ENCODE measurements at places on chromosomes 5 and 9.

GRCh38 chr9:17906841-17907778 lies 328.2 kb downstream of the SH3GL2 start:
- no peak for DNase-seq

DNA sequence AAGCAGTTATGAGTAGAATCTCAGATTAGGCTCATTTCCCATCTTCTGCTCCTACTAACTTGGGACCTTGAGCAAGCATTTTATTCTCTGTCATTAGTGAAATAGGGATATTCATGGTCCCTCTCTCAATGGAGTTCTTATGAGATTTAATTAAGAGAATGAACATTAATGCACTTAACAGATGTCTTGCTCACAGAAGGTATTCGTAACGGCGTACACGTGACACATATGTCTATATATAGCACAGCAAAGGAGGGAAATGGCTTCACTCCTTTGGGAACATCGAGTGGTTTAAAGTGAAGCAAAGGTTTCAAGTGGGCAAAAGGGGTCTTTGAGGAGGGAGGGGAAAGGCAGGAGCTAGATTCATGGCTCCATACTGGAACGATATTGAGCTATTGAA lies 24.6 kb downstream of the KDM4C start:
- peak; percentile 66 for DNase-seq

DNA sequence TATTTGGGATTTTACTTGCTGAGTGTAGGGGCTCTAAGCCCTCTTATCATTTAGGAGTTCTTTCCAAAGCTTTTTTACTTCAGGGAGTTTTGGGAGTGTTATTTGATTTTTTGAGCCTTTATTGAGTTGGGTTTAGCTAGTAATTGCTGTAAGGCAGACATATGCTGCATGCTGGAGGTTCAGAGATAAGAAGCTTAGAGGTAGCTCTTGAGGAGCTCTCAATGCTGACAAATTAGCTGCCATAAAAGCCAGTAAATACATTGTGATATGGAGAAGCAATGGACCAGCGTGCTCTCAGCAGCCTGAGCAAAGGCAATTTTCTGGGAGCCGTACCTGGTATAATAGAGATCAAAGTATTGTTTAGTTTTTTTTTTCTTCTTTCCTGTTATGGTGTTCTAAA lies 11.6 kb downstream of the ARHGEF28 start:
- DNase-seq, result peak; percentile 49

DNA sequence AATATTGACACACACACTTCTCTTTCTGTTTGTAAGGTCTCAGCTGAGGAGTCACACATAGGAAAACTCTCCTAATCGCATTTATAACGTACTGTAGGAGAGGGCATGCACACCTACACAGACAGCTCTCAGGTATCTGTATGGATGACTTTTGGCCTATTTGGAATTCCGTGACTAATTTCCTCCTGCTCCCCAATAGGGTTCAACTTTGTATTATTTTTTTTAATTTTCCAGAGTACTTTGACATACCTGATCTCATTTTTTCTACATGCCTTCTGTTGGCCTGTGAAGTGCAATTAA lies 195.9 kb downstream of the ARHGAP26 start:
- DNase-seq, result no peak

- DNase-seq, result no peak
Observed at GRCh38 chr9:6788162-6789016, 30.6 kb downstream of the KDM4C start.

- DNase-seq, result no peak
Observed at GRCh38 chr5:135317286-135317685, 81.7 kb downstream of the MACROH2A1 start.

- no peak for DNase-seq
Observed at GRCh38 chr9:15121630-15122029, 185.4 kb downstream of the TTC39B start.

GRCh38 chr5:7714119-7714518 lies 136.8 kb downstream of the CFAP90 start:
- no peak for DNase-seq

- DNase-seq, result no peak
Observed at GRCh38 chr5:179906795-179907555, 722 bp downstream of the TBC1D9B start.

DNA sequence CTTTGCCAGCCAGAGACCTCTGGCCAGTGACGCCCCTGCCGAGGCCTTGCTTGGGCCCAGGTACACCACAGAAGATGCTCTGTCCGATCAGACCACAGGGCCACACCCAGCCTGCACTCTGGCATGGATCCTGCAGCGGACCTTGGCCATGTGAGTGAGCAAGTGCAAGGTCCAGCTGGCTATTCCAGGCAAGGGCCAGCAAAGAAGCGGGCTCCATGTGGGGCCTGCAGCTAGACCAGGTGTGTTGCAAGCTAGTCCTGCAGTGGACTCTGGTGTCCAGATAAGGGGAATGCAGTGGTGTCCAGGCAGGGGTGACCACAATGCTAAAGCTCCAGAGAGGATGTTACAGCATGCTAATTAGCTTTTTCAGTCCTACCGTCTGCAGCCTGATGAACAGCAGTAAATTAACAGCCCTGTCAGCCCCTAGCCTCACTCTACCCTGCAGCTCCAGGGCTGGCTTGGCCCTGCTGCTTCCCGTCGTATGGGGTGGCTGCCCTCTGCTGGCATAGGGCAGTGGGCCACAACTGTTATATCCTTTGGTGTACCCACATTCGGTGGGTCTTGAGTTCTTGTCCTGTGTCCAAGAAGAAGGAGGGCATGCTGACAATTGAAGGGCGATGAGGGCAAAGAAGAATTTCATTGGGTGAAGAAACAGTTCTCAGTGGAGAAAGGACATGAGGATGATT lies 284.5 kb upstream of the POU5F2 start:
- DNase-seq, result no peak

DNA sequence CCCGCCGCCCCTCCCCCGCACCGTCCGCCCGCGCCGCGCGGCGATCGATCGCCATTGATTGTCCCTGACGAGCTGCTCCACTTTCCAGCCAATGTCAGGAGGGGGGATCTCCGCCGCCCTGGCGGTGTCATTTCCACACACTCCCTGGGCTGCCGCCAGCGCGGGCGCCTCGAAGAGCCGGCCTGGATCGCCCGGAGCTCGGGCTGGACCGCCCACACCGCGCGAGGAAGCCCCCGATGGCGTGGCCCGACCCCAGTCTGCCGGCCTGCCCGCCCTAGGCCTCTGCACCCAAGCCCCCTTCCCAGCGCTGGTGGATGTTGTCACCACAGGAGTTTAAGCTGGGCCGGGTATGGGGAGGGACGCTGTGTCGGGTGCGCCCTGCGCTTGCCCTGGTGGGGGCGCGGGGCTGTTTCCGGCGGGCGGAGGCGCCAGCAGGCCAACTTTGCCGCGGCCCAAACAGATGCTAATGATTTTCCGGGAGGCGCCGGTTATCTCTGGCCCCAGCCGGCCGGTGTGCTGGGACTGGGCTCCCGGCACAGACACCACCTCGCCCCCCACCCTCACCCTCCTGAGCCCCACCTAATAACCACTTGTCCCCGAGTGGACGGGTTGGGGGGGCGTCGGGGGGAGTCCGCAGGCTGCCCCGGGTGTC lies 10.6 kb upstream of the CXXC5 start:
- DNase-seq, result peak; percentile 84

- DNase-seq, result peak; percentile 94
Observed at GRCh38 chr5:135546101-135546500, 10.3 kb upstream of the NEUROG1 start.

- no peak for DNase-seq
Observed at GRCh38 chr9:137606734-137607138, 1.2 kb downstream of the ARRDC1 start.

- no peak for DNase-seq
Observed at GRCh38 chr9:94517254-94517653, 37.6 kb upstream of the PCAT7 start.

DNA sequence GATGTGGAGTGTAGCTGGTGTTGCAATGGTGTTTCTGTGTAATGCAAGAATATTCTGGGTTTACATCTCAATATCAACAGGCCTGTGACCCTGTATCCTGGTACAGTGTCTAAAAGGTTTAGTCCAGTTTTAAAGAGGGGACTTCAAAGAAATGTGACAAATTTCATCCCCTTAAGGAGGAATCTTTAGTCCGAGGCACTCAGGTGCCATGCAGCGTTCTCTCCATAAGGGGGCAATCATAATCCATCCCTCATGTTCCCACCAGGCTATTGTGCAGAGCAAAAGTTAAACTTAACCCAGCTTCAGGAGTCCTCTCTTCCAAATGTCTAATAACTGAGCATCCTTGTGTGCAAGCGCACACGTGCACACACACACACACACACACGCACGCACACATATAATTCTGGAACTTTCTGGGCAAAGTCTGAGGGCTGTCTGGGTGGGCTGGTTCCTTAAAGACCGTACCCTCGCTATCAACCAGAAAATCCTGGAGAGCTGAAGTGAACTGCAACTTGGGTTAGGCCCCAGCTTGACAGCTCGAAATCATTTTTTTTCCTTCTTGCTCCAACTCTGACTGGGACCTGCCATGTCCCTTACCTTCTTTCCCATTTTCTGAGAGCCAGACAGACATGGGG lies 46.0 kb downstream of the CRB2 start:
- DNase-seq, result peak; percentile 43

GRCh38 chr5:142758062-142758795 lies 11.9 kb upstream of the ARHGAP26 start:
- no peak for DNase-seq

DNA sequence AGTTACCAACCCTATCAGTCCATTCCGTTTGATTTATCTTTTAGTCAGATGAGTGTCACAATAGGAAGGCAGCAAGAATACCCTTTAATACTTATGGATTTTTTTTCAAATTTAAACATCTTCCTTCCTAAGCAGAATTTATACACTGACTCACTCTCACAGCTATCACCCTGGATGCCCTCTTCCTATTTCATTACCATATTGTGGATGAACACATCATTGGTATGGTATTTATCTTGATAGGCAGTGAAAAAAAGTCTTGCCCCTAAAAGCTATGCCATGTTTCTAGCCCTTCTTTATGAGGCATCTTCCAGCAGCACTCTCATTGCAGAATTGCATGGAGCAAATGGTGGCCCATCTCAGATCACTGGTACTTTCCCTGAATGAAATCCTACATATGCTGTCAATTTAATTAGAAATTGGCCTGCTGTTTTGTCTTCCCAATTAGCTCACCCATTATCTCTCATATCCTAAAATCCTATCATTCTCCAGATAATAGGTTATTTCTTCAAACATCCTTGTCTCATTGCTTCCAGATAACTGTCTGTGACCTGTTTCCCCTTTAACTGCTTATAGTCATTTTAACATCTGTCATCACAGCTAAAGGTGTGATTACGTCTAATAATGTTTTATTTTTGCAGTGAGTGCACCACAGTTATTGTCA lies 433.5 kb upstream of the POU5F2 start:
- DNase-seq, result no peak

DNA sequence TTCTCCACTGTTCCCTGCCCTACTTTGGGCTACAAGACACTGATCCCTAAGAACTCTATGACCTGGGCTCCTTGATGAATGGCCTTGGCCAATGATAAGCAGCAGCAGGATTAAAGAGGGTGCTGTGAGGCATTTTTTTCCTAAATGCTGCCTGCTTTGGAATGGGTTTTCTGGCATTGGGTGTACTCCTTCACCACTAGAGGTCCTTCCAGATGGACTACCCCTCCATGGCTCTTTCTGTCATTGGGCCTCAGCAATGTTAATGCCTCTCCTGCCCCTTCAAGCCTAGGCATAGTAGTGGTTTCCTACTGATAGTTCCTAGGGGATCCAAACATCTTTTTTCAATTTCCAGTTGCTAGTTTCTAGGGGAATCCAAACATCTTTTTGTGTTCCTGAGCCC lies 319.3 kb upstream of the RPS23 start:
- DNase-seq, result peak; percentile 19

- no peak for DNase-seq
Observed at GRCh38 chr9:84697509-84698114, 28.1 kb downstream of the NTRK2 start.

GRCh38 chr5:115979201-115980041 lies 17.1 kb downstream of the LVRN start:
- no peak for DNase-seq

GRCh38 chr9:89721176-89721700 lies 116.4 kb downstream of the GADD45G start:
- DNase-seq, result peak; percentile 35

GRCh38 chr5:176389135-176390123 lies 878 bp downstream of the HIGD2A start:
- DNase-seq, result no peak

DNA sequence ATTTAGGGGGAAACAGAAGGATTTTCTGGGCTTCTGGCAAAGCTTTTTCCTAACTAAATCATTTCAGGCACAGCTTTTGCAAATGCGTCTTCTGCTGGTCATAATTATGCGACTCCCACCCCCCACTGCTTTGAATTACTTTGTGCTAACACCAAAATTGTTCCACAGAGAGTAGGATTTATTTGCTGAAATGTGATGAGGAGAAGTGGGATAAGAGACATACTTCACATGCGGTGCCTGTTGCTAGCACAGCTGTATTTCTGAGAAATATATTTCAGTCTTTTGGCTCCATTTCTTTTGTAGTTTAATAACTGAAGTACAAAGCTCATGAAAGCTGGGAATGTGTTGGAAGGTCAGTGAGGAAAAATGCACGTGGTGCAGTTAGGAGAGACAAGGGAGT lies 83.2 kb upstream of the TAS2R1 start:
- no peak for DNase-seq

- no peak for DNase-seq
Observed at GRCh38 chr9:38026840-38027527, 42.0 kb downstream of the SHB start.

- no peak for DNase-seq
Observed at GRCh38 chr5:180803181-180804128, 849 bp upstream of the MGAT1 start.

GRCh38 chr9:111559000-111559610 lies 34.1 kb downstream of the ZNF483 start:
- DNase-seq, result no peak

DNA sequence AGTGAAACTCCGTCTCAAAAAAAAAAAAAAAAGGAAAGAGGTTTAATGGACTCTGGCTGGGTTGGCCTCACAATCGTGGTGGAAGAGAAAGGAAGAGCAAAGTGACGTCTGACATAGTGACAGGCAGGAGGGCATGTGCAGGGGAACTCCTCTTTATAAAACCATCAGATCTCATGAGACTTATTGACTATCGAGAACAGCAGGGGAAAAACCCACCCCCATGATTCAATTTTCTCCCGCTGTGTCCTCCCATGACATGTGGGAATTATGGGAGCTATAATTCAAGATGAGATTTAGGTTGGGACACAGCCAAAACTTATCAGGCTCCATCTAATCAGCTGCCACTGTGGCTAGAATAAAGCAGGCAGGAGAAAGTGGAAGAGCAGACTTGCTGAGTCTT lies 610.4 kb upstream of the NUDT12 start:
- no peak for DNase-seq

All from NCI-H524 (cell line).